GM19239 (cell line): ENCODE measurements at places on chromosomes 12 and 14.

- DNase-seq = no peak
Observed at GRCh38 chr12:48803675-48804074, 14.6 kb upstream of the CACNB3 start.

DNA sequence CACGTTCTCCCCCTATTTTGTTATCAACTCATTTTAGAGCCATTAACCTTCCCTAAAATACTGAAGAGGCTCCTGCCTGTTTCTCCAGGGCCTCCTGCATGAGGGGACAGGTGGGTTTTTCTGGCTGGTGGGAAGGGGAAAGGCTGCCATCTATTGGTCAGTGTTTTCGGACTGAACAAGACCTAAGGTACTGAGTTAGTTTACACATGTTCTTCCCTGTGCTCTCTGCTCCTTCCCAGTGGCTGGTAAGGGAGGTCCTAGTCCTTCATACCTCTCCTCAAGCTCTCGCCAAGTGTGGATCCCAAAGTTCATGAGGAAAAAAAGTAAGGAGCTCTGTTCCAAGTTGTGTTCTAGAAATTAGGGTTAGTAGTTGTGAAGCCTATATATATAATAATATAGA lies 357.5 kb downstream of the FSCB start:
- DNase-seq = no peak

DNA sequence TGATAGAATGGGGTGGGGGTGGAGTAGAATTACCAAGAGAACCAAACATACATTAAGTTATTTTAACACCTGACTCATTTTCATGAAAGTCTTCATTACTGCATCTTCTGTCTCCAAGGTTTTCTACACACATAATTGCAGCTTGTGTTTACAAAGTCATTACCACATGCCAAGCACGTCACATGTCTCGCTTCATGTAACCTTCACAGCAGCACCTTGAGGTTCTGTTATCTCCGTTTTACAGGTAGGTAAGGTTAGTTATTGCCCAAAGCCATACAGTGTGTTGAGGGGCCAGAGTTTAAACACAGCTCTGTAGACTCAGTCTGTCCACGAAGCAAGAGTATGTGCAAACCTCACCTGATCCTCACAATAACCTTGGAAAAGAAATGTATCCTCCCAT lies 64.3 kb upstream of the RBM19 start:
- no peak for DNase-seq

DNA sequence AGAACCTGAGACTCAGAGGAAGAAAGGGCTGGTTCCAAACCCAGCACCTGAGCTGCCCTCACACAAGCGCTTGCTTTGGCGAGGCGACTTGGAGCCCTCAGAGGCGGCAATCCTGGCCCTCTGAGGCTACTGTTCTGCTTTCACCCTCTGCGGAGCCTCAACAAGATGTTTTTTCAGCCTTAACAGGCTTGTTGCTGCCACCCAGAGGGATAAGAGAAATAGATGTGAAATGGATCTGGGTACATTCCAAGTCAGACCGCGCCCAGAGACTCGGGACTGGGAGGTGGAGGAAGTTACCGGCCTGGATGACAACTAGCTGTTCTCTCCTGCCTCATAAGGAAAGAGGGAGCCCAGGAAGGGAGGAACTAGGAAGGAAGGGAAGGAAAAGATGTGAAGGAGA lies 89.6 kb downstream of the TTC7B start:
- no peak for DNase-seq

DNA sequence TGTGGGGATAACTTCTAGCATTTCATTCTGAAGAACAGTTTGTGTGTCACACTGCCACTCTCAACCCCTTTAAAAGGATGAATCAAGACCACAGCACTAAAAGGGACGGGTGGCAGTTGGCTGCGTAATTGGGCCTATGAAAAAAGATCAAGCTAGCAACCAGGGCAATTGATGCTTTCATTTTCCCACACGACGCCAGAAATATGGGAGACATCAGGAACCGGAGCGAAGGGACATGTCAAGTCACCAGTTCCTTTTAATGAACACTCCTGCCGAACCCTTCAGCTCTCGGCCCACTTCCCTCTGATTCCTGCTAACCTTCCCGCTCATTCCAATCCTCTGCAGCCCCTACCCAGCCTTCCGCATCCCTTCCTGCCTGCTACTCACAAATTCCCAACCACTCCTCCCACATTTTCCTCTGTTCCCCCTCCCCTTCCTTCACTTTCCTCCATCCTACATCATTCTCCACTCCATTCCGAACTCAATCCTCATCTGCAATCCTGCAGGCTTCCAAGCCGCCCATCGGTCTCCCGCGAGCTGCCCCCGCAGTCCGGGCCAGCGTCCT lies 753 bp downstream of the CSRNP2 start:
- DNase-seq = no peak

- peak; percentile 64 for DNase-seq
Observed at GRCh38 chr12:13362260-13362841, 165.8 kb downstream of the EMP1 start.
